Metanephros (tissue), 2 donors: ENCODE measurements at places on chromosomes 11 and 22. TPM values are rescaled to one million over a fixed set of nuclear protein-coding genes. Genes with fewer than 3 reads are reported as not detected.

C11orf97 gene
- total RNA-seq: 0.53 TPM

ABCG4 gene
- 0.76 TPM for total RNA-seq

OR8A1 gene
- total RNA-seq: not detected

CKAP5 gene
- 79.1 TPM for total RNA-seq

CABP4 gene
- total RNA-seq: 0.58 TPM

SGSM1 gene
- total RNA-seq: 3.4 TPM

PARVG gene
- total RNA-seq: 11.1 TPM

CCND1 gene
- total RNA-seq: 233 TPM

MLC1 gene
- 3.0 TPM for total RNA-seq

KCTD14 gene
- 7.8 TPM for total RNA-seq

XNDC1N gene
- total RNA-seq: 14.9 TPM

MS4A1 gene
- 1.3 TPM for total RNA-seq

ANKK1 gene
- total RNA-seq: 0.47 TPM

KCNK7 gene
- total RNA-seq: 0.35 TPM

ARHGEF17 gene
- total RNA-seq: 102 TPM

ZNF214 gene
- 7.0 TPM for total RNA-seq

PDE3B gene
- total RNA-seq: 12.9 TPM

CCS gene
- total RNA-seq: 35.4 TPM

RASSF7 gene
- total RNA-seq: 55.8 TPM

ACRV1 gene
- not detected for total RNA-seq

ZBTB44 gene
- 81.2 TPM for total RNA-seq

FAM89B gene
- 23.0 TPM for total RNA-seq

SLC22A12 gene
- 4.6 TPM for total RNA-seq
